ENCODE measurements at places on chromosomes 12 and 14.

DNA sequence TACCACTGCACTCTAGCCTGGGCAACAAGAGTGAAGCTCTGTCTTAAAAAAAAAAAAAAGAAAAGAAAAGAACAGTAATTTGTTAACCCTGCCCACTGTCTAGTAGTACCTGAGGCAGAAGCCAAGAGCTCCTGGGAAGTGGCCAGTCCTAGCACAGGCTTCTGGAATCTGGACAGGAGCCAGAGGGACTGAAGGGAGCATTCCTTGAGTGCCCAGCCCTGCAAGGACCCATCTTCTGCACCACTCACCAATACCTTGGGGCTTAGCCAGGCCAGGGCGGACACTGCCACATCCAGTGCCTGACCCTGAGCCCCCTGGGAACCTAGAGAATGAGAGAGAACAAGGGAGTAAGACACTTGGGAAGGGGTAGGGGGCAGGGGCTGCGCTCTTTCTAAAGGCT is 33.7 kb downstream of the PARP2 start:
- no peak for DNase-seq

- no peak for DNase-seq
Measured at GRCh38 chr12:3973973-3974644, 100.9 kb upstream of the PARP11 start.

GRCh38 chr12:104182144-104182543 is 33.4 kb upstream of the TXNRD1 start:
- no peak for DNase-seq

DNA sequence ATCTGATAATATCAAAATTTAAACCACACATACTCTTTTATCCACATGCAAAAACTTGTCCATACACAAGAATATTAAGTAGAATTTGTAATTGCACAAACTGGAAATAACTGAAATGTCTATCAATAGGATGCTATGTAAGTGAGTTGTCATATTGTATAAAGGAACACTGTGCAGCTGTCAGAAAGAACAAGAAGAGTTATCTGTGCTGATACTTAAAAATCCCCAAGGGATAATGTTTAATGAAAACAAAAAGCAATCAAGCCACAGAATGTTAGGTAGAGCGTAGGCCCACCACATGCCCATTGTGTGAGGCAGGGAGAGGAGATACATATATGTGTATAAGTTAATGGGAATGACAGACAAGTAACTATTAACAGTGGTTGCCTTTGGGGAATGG is 25.9 kb upstream of the HIGD1C start:
- DNase-seq = no peak

GRCh38 chr12:40820794-40821484 is 128.7 kb downstream of the CNTN1 start:
- DNase-seq = no peak

- DNase-seq = peak; percentile 74
Measured at GRCh38 chr12:127165567-127166392, 1101.2 kb upstream of the TMEM132C start.

DNA sequence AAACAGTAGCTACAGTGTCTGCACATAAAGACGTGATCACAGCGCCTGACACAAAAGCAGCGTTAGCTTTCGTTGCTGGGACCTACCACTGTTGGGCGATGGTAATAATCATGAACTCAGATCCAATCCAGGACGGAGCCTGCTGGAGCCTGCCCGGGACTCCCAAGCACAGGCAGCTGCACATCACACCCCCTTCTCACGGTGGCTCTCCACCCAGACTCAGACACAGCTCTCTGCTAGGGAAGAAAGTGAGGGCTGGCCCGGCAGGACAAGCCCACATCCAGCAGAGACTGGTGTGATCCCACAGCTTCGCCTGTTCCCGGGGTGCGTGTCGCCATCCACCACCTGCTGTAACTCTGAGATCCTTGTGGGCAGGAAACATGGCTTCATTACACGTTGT is 49.9 kb upstream of the FOXN3 start:
- DNase-seq = no peak

DNA sequence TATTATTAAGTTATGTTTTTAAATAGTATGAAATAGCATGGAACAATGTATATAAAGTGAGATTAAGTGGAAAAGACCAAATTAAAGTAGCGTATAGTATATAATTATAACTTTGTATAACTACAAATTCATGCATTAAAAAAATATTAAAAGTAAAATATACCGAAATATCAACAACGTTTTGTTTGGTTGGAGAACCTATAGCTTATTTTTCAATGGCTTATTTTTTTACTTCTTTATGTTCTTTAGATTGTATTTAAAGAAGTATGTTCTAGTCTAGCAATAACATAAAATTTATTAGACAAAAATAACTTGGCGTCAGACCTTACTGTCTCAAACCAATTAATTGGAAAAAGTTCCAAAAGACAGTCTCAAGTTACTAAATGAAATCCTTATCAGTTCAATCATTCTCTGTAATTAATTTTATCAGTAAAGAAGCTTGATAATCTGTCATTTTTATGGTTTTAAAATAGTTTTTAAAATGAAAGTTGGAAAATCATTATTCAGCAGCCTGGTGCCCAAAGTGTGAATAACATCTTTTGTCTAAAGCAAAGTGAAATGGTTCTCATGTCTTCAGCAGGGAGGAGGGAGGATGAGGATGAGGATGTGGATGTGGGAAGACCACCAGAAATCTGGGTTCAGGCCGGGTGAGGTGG is 46.7 kb downstream of the IRAK3 start:
- no peak for DNase-seq

GRCh38 chr12:83619973-83620372 is 933.3 kb downstream of the TMTC2 start:
- DNase-seq = no peak

DNA sequence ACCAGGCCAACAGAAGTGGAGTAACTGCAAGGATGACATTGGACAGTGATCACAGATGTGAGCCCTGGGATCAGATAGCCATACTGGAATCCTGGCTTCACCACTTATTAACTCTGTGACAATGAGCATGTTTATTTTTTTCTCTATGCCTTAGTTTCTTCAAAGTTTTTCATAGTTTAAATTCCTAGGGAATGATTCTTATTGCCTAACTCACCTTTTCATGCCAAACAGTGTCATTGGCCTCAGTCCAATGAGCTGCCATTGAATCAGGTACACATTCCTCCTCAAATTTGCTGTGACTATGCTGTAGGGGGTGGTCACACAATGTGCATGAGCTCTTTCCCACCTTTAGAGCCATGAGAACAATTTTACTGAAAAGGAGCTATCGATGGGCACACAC is 342.3 kb downstream of the SYT1 start:
- DNase-seq = no peak

DNA sequence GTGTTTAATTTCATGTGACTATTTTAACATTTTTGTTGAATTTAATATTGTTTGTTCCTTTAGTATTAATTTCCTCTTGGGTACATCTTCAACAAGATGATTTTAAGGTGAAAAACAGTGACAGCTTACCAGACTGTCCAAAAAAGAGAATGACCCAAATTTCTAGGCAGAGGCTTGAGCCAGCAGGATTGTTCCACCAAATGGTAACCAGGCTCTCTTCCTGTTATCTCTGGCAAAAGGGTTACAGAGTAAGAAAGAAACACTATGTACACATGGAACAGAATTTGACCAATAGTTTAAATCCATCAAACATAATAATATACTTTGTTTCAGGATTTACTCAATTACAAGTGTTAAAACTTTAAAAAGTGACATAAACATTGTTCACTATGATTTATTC is 39.0 kb downstream of the YAF2 start:
- DNase-seq = no peak

DNA sequence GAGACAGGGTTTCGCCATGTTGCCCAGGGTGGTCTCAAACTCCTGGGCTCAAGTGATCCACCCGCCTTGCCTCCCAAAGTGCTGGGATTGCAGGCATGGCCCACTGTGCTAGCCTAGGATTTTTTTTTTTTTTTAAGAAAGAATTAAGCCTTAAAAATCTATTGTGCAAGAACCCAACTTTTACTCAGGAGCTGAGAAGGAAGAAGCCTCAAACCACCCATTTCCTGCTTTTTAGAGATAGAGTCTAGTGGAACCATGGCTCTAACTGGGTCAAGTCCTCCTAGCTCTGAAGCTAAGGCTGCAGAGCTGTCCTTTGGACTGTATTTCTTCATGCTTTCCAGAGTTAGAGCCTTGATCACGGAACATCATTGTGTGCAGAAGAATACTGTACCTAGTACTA is 1.3 kb upstream of the TSFM start:
- no peak for DNase-seq

DNA sequence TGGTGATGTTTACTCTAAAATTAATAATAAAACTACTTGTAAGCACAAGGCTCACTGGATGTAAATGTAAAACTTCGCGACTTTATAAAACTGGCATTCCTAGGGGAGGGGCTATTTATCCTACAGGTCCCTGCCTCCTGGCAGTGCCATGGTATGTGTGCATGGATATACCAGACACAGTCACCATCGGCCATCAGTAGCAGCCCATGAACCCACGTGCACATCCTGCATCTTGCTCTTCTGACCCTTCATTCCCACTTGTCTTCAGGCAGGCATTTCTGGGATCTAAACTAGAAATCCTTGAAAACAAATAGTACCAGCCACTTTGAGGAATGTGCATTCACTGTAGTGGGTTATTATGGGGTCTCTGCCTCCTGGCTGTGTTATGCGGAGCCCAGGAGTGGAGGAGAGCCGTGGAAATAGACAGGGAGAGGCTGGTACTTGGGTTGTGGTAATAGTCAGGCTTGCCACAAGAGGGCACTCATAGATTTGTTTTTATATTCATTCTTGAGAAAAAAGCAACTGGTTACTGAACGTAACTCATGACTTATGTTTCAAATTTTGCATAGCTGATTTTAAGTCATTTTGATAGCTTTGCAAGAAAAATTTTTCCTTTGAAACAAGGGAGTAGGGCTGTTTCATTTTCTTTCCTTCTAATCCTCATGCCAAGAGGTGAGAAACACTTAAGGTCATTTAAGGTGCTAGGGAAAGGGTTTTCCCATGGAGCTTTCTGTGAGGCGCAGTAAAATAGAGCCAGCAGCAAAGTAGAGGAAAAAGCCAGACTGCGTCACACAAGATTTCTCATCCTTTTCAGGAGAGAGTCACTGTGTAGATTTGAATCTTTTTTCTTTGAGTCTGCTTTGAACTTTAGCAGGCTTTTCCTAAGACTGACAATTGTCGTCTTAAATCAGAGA is 17.4 kb upstream of the GALNT16 start:
- DNase-seq = no peak

- no peak for DNase-seq
Measured at GRCh38 chr12:123286652-123287373, 15.2 kb upstream of the CDK2AP1 start.

GRCh38 chr12:51320695-51321320 is 3.2 kb downstream of the BIN2 start:
- no peak for DNase-seq

DNA sequence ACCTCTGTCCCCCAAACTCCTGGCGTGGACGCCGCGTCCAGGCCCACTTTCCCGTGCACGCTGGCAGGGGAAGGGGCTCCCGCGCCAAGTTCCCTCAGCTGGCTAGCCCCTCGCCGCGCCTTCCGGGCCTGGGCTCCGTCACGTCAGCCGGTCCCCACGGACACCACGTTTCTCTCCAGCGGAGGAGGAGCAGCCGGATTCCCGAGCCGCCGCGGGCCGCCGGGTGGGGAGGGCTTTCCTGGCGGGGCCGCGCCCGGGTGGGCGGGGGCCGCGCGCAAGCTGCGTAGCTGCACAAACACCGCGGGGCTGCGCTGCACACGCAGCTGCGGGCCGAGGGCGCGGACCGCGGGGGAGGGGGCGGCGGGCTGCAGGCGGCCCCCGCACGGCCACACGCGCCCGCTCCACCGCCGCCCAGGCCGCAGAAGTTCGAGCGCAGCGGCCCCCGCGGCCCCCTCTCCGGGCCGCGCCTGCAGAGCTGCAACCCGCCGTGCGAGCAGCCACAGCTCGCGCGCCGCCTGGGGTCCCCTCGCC is 45.1 kb upstream of the PNMA1 start:
- DNase-seq = no peak

DNA sequence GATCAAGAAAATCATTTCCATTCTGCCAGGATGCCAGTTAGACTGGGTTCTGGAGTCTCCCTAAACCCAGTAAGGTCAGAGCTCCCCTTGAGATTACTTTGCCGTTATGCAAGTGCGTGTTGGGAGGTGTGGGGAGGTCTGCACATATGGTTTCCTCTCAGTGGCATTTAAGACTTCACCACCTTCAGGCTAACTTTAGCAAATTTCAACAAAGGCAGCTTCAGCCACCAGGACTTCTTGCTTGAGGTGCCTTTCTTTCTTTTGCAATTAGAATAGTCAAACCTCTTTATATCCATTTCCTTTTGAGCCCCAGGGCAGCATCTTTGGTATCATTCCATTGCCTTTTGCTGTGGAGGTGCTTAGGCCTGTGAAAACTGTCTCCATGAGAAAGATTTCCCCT is 117.2 kb upstream of the CCND2 start:
- DNase-seq = no peak

- DNase-seq = peak; percentile 93
Measured at GRCh38 chr14:103628221-103628683, 759 bp upstream of the KLC1 start.

GRCh38 chr12:114976959-114977358 is 293.0 kb upstream of the TBX3 start:
- DNase-seq = no peak

- DNase-seq = no peak
Measured at GRCh38 chr14:100422556-100423316, 99.6 kb downstream of the SLC25A47 start.

GRCh38 chr14:64637735-64638473 is 66.3 kb upstream of the PLEKHG3 start:
- no peak for DNase-seq

- no peak for DNase-seq
Measured at GRCh38 chr14:54369343-54369742, 27.5 kb upstream of the CDKN3 start.

GRCh38 chr12:85283560-85283959 is 3.5 kb downstream of the ALX1 start:
- no peak for DNase-seq

- no peak for DNase-seq
Measured at GRCh38 chr12:110856542-110856941, 9.8 kb downstream of the CCDC63 start.

- DNase-seq = no peak
Measured at GRCh38 chr14:69117020-69117767, 35.7 kb downstream of the DCAF5 start.

DNA sequence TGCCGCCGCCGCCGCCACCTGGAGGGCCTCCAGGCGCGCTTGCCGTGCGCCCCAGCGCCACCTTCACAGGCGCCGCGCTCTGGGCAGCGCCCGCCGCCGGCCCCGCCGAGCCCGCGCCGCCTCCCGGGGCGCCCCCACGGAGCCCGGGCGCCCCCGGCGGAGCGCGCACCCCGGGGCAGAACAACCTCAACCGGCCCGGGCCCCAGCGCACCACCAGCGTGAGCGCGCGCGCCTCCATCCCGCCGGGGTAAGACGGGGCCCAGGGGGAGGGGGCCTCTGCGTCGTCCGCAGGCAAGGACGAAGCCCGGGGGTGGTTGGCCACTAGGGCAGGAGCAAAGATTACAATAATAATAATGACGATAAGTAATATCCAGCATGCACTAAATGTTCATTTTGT is 21.3 kb downstream of the DTX1 start:
- no peak for DNase-seq

- no peak for DNase-seq
Measured at GRCh38 chr12:90233168-90234100, 524.8 kb upstream of the ATP2B1 start.

GRCh38 chr14:40213701-40214100 is 781.5 kb upstream of the FBXO33 start:
- DNase-seq = no peak
